Activated CD4-positive, alpha-beta T cell treated with anti-CD3 and anti-CD28 coated beads, Interleukin-2, amount 50 U/mL, for 1 hour (primary cell): ENCODE measurements at places on chromosomes 11 and 22.

- DNase-seq: no peak
Measured at GRCh38 chr22:26785932-26786331, 128.5 kb downstream of the MIAT start.

DNA sequence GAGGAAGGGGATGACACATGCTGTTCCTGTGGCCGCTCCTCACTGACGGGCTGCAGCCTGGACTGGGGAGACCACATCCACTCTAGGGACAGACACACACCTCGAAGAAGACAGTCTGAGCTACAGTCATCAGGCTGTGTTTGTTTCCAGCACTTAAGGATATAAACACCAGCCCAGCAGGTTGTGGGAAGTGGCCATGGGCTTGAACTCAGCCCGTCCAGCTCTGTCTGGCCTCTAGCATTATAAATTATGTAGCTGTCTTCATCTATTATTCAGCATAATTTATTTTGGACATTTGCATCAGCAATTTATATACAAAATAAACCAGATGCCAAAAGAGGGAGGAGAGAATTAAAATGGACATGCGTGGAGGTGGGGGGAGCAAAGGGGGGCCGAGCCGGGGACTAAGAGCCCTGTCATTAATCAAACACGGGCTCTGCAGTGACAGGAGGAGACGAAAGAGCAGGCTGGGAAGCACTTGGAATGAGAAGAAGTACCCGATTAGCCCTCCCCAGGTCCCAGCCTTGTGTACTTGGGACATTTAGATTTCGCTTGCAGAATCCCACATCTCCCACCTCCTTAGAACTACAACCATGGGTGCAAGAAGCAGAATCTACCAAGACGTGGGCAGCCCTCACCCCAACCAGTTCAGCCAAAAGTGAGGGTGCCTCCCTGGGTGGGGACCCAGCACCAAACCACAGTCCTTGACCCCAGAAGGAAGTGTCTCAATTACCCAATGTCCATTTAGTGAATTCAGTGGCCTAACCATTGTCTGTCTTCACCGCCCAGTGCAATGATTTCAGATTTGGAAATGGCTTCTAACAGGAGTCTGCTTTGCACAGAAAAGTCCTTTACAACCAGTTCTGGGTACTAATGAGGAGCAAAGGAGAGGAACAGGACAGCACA lies 309.6 kb downstream of the OPCML start:
- DNase-seq: no peak

DNA sequence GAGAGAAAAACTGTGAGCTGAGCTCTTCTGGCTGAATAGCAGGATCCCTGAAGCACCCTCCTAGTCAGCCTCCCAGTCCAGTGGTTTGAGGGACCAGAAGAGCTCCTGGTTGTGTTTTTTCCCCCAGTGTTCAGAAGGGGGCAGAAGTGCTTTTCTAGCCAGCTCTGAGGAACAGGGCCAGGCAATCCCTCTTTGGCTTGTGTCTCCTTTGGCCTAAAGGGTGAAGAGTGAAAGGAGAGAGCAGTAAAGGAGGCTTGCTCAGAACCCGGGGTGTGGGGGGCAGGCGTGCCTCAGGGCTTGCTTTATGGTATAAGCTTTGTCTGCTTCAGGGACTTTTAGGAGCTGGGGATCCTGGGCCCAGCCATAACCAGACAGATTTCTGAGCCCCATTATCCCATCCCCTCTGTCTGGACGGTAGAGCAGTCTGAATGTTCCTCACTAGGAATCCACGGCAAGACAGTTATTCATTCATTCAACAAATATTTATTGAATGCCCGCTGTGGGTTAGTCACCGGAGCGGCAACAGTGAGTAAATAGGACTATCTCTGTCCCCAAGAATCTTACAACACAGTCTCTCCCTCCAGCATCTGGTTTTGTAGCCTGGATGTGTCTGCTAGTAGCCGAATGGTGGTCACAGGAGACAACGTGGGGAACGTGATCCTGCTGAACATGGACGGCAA lies 14.5 kb downstream of the ACP2 start:
- peak; percentile 22 for DNase-seq

- DNase-seq: no peak
Measured at GRCh38 chr11:28412029-28412428, 303.8 kb downstream of the METTL15 start.
